ENCODE measurements at places on chromosomes 6 and 20.
A peak's percentile ranks its signal among the peaks of the same experiment; 100 is the strongest.

DNA sequence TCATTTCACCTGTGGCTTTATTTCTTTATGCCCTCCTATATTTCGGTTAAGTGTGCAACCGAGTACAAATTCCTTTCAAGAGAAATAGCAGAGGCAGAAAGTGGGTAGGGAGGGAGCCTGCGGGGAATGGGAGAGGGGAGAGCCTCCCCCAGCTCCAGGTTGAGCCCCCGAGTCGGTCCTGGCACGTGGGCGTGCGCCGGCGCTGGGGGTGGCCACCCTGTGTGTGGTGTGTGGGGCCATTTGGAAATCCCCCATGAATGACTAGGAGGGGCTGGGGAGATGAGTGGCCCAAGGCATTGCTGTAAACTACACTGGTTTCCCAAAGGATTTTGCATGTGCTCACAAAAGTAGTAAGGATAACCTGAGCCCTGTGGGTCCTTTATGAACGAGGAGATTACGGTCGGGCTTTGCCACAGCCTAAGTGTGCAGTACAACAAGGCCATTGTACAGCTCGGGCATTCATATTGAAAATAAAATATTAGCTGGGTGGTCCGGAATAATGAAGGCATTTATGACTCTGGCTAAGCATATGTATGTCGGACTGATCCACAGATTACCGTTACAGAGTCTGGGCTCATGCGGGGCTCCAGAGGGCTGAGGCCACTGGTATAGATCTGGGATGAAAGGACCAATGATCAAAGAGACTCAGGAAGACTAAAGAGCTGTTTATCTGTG is 84.5 kb upstream of the RALGAPA2 start:
- DNase-seq, result no peak

GRCh38 chr6:142323377-142323776 is 21.6 kb downstream of the ADGRG6 start:
- DNase-seq, result no peak

GRCh38 chr6:17907406-17908229 is 79.8 kb downstream of the KIF13A start:
- DNase-seq, result peak; percentile 96

GRCh38 chr6:55033016-55033546 is 141.2 kb upstream of the HCRTR2 start:
- peak; percentile 13 for DNase-seq

DNA sequence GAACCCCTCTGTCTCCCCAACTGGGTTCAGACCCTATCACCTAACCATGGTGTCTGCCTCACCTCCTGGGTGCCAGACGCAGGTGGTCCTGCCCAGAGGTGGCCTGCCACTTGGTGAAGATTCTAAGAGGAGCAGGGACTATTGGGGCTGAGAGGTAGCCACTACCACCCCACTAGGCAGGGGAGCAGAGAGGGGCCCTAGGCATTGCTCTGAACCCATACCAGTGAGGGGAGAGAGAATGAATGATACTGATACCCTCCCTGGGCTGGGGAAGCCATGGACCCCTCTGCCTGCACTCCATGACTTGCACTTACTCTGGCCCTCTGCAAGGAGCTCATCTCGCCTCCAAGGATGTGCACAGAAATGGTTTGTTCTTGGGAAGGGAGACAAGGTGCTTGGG is 31.7 kb upstream of the SPDEF start:
- DNase-seq, result no peak

- peak; percentile 18 for DNase-seq
Measured at GRCh38 chr6:111985202-111985731, 68.6 kb upstream of the CCN6 start.

GRCh38 chr6:105795913-105796517 is 290.1 kb upstream of the PRDM1 start:
- DNase-seq, result no peak

DNA sequence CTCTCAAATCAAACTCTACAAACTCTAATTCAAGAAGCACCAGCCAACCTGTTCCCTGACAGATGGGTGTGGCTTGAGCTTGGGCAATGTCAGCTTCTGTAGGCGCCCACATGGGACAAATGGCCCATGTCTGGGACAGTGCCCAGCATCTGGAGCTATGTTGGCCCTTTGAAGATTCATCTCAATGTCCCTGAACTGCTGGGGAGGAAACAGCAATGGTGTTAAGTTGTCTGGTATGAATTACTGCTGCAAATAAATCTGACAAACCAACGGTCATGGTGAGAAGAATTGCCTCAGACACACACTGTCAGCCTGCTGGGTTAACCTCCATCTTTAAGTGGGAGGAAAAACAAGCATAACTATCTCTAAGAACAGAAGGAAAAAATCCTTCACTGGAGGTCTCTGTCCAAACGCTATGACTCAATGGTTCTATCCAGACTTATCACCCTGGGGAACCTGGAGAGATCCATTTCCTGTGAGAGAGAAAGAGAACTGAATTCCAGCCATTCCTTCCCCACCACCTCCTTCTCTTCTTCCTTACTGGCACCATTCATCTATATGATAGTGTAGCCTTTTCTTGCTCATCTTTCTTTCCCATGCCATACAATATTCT is 274.9 kb downstream of the CDH26 start:
- DNase-seq, result no peak

GRCh38 chr20:9458138-9458796 is 56.1 kb upstream of the LAMP5 start:
- DNase-seq, result peak; percentile 32

- DNase-seq, result peak; percentile 87
Measured at GRCh38 chr20:50335105-50335504, 144.5 kb downstream of the CEBPB start.

- DNase-seq, result no peak
Measured at GRCh38 chr6:5126214-5126613, 41.1 kb downstream of the PPP1R3G start.

GRCh38 chr6:139891471-139891870 is 517.0 kb upstream of the CITED2 start:
- no peak for DNase-seq

DNA sequence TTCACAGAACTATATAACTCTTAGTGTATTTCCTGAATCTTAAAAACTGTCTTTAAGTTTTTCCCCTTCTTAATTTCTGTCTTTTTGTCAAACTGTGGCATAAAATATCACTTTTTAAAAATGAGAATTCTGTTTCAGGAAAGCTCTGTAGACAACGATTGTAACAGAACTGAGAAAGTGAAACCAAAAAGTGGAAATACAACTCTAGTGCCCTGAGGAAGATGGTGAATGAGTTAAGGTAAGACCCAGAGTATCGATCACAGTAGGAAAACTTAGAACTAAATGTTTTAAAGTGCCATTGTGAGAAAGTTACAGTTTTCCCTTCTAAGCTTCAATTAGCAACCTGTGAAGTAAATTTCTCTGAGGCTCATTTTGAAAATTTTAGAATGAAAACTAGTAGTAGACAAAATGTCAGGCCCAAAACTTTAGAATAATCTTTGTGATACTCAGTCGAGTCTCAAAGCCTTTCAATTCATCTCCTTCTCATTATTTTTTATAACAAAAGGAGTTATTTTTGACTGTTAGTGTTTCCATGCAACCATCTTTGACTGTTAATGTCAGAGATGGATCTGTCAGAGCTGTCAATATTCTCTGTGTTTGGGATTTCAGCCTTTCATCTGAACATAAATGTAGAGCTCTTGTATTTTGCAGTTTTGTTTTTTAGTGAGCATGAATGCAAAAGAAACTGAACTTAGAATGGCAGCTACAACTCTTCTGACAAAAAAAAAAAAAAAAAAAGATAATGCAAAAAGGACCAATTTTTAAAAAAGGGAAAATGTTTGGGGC is 19.0 kb upstream of the TRDN start:
- peak; percentile 13 for DNase-seq

- DNase-seq, result no peak
Measured at GRCh38 chr20:34956751-34957472, 1.2 kb downstream of the MYH7B start.

GRCh38 chr6:42387336-42387735 is 64.4 kb downstream of the TRERF1 start:
- DNase-seq, result peak; percentile 58

GRCh38 chr6:20630617-20631548 is 96.6 kb downstream of the CDKAL1 start:
- DNase-seq, result no peak

GRCh38 chr20:1832634-1833033 is 62.6 kb upstream of the SIRPA start:
- DNase-seq, result no peak

DNA sequence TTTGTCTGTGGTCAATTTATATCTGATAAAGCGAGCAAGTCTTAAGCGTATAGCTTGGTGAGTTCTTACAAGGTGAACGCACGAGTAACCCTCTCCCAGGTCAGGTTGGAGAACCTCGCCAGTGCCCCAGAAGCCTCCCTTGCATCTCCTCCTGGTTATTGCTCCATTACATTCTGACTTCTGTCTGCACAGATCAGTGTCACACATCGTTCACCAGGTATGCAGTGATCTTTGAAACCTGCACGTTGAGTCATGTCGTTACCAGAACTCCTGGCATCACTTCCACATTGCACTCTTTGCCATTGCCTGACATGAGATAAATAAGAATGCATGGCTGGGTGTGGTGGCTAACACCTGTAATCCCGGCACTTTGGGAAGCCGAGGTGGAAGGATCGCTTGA is 44.2 kb downstream of the AKAP12 start:
- DNase-seq, result no peak

GRCh38 chr20:25040438-25040831 is 17.5 kb downstream of the ACSS1 start:
- peak; percentile 31 for DNase-seq

DNA sequence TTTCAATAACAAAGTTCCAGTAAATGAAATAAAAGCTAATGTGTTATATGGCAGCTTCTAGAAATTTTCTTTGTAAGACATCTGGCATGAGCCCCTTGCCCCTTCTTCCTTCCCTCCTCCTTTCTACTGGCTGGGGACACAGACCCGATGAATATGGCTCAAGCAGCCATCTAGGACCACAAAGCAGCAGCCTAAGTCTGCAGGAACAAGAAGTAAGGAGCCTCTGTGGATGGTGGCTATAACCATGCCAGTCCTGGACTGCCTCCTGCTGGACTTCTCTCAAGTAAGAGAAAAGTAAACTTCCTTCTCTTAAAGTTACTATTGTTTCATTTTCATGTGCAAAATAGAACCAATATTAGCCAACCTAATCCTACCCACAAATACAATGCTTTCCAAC is 114.9 kb upstream of the DST start:
- peak; percentile 68 for DNase-seq

GRCh38 chr6:29685718-29686326 is 4.9 kb upstream of the ZFP57 start:
- DNase-seq, result no peak

GRCh38 chr6:135851442-135852271 is at the start of gene PDE7B:
Gene PDE7B, plus strand, starts transcription at chr6:135851701.
- DNase-seq, result peak; percentile 92

DNA sequence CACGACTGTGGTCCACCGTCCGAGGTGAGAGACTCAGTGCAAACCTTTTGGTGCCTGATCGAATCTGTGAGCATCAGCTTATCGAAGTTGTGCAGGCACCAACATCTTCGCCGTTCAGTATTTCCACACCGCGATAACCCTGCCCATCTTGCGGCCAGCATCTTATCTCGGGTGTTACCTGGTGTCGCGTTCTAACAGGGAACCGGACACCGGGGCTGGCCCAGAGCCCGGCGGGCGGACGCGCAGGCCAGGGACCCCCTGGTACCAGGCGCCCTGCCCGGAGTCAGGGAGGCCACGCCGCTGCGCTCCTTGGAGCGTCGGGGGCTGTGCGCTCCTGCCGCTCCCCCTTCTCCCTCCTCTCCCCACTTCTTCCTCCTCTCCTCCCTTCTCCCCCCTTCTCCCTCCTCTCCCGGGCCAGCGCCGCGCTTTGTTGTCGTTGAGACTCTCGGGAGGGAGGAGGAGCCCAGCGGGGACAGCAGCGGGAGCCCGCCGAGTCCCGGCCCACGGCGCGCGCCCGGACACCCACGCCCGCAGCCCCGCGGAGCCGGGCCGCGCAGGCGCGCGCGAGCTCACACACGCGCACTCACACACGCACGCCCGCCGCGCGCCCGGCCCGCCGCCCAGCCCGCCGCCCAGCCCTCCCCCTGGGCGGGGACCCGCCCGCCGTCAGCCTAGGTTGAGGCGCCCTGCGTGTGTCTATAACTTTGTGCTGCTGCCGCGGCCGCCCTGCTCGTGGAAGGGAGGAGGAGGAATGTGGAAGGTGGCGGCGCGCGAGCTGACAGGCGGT is 1.4 kb upstream of the FOXO3 start:
- peak; percentile 72 for DNase-seq

- peak; percentile 60 for DNase-seq
Measured at GRCh38 chr6:82017288-82017687, 230.3 kb downstream of the IBTK start.

GRCh38 chr6:12849809-12850198 is 133.2 kb downstream of the PHACTR1 start:
- no peak for DNase-seq

DNA sequence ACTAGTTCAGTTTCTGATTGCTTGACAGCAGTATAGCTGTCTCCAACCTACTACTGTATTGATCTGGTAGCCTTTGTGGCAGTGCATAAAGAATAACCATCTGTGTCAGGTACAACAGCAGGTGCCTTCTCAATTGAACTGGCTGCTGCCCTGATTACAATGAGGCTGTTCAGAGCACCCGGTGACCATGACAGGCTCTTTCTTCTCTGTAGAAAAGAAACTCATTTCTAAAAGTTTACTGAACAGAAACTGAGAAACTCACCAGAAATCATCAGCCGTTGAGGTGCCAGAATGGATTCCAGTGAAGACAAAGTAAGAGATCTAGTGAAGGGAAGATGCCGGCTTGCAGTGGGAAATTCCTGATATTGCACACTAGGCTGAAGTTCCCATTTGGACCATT is 954.4 kb downstream of the PHF3 start:
- DNase-seq, result no peak

DNA sequence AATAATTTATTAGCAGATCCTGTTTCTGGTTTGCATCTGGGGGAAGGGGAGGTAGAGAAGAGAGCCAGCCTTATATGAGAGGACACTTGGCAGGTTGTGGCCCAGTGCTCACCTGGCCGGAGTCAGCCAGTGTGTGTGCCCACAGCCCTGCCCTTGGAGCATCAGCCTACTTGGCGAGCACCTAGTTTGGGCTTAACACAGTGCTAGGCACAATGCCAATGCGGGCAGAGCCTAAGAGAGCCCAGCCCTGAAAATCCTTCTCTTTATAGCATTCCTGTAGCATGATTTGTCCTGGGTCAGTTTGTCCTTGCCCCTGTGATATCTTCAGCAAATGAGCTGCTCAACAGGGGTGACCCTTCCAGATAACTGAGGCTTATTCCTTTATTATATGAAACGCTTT is 73.0 kb downstream of the SLX4IP start:
- DNase-seq, result no peak

DNA sequence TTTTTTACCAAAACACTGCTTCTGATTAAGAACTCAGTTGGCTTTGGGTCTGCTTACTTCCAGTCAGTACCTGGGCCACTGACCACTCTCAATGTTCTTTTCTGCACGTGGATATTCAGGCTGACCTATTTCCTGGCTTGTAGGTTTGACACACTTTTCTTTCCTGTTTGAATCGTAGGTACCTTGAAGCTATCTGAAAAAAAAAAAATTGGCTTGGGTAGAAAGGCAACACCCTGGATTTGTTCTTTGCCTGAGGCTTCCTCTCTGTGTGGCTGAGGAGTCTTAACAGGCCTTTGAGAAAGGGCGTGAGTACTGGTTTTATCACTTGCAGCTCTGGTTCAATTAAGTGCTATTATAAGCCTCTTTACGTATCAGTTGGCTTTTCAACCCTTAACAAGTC is 60.6 kb upstream of the IL20RA start:
- no peak for DNase-seq

All from H4 (cell line).